ENCODE measurements at places on chromosomes 11 and 22.

DNA sequence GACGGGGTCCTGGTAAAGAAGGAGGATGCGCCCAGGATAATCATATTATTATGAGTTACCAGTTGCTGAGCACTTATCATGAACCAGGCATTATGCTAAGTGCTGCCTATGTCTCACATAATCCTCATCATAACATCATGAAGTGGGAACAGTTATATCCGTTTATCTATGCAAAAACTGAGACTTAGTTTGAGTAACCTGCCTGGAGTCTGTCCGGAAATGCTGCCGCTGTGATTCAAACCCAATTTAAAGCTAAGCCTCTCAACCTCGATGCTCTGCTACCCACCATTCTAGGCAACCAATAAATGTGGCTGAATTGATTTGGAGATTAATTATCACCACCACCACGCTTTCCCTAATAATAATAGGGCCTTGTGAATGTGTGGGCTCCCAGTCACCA, 111.5 kb upstream of the CLMP start:
- DNase-seq, result no peak

DNA sequence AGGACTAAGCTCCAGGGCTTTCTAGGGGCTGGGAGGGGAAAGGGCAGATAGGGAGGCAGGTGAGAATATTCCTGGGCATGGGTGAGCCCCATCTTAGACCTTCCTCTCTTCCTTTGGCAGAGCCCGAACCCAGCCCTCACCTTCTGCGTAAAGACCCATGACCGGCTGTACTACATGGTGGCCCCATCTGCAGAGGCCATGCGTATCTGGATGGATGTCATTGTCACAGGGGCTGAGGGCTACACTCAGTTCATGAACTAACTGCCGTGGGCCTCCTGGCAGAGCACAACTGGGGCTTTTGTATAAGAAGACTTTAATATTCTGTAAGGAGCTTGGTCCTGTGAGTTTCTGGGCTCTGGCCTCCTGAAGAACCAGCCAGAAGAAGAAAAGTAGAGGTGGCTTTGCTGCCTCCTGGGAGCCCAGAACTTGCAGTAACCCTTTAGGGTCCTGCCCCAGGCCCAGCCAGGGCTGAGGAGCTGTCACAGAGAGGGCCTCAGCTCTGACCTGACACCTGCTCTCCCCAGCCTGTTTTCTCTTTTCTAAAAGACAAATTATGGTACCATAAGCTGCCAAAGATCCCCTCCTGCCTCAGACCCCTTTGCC, 22.8 kb downstream of the TREH start:
- DNase-seq, result no peak

- no peak for DNase-seq
Measured at GRCh38 chr11:16797776-16798175, 59.3 kb downstream of the C11orf58 start.

DNA sequence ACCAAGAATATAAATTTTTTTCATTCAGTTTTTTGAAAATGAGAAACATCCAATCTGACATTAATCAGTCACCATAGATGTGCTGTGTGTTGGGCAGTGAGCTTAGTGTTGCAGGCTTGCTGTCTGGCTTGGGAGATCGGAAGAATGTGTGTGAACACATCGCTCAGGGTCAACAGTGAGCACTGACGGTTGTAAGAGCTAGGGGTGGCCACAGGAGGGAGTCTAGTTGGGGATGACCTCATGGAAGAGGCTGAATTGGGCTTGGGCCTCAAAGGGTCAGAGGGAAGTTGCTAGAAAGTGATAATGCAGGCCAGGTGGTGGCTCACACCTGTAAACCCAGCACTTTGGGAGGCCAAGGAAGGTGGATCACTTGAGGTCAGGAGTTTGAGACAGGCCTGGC, 375.4 kb downstream of the DDX10 start:
- DNase-seq, result peak; percentile 1

GRCh38 chr11:61696602-61697001, 16.4 kb downstream of the DAGLA start:
- no peak for DNase-seq

Measured in SK-N-DZ (cell line).